ENCODE measurements at places on chromosomes 1 and 21.

DNA sequence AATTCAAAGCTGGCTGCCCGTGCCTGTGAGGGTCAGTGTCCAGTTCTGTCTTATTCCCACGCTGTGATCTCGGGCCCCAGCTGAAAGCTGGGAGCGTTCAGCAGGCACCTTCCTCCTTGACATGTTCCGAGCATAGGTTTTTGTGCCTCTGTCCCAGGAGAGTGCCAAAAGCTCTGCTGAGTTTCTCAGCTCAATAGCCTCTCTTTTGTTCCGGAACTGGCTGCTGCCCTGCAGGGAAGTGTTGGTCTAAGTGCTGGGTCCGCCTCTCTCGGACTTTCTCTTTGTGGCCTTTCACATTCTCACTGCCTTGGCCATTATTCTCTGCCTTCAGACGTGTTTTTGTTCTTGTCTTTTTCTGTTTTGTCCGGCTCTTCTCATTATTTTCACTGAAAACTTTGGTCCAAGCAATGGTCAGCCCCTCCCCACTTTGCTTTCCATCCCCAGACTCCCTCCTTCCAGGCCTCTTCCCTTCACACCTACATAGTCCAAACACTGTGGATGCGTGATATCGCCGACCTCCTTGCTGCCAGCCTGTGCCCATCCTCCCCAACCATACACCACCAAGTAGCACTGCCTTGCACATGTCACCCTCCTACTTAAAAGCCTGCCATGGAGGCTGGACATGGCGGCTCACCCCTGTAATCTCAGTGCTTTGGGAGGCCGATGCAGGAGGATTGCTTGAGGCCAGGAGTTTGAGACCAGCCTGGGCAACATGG, 233.8 kb downstream of the RHOU start:
- DNase-seq = no peak

DNA sequence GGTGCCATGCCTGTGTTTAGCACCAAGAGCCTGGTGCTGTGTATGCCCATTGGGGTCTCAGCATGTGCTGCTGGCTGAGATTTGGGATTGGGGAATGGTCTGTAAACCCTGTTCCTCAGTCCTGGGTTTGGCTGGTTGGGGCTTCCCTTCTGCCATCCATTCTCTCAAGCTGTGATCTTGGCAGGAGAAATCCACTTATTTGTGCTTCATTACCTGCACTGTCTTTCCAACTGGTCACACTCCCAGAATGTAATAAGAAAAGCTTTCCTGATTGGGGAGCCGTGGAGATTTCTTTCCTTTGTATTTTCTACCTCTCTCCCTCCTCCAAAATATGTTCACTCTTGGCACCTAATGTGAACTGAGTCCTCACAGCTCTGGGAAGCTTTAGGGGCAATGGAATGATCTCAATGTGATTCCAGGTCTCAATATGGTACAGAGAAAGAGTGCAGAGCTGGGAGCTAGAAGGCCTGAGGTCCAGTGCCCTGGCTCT, 23.0 kb upstream of the KCNA10 start:
- DNase-seq = no peak

- no peak for DNase-seq
These were observed 31.7 kb upstream of the WNT4 start for GRCh38 chr1:22174446-22175220.

- no peak for DNase-seq
These were observed 207.4 kb upstream of the NRIP1 start for GRCh38 chr21:15272171-15272570.

- no peak for DNase-seq
These were observed 39.5 kb downstream of the PTPRC start for GRCh38 chr1:198678301-198678836.

DNA sequence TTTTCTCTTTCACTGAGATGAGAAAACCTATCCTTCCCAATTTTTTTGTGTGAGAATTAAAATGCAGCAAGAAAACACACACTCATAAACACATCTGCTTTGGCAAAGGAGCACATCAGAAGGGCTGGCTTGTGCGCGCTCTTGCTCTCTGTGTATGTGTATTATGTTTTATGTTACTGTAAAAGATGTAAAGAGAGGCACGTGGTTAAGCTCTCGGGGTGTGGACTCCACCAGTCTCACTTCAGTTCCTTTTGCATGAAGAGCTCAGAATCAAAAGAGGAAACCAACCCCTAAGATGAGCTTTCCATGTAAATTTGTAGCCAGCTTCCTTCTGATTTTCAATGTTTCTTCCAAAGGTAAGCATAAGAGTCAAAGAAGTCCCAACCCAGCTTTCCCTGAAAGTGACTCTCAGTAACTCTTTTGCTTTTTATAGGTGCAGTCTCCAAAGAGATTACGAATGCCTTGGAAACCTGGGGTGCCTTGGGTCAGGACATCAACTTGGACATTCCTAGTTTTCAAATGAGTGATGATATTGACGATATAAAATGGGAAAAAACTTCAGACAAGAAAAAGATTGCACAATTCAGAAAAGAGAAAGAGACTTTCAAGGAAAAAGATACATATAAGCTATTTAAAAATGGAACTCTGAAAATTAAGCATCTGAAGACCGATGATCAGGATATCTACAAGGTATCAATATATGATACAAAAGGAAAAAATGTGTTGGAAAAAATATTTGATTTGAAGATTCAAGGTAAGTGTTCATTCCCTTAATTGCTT, at the start of gene CD2:
Gene CD2, plus strand, starts transcription at position 233 of the 780 bp plus-strand sequence. Its CDS starts 63 bp downstream, at position 296.
- no peak for DNase-seq

DNA sequence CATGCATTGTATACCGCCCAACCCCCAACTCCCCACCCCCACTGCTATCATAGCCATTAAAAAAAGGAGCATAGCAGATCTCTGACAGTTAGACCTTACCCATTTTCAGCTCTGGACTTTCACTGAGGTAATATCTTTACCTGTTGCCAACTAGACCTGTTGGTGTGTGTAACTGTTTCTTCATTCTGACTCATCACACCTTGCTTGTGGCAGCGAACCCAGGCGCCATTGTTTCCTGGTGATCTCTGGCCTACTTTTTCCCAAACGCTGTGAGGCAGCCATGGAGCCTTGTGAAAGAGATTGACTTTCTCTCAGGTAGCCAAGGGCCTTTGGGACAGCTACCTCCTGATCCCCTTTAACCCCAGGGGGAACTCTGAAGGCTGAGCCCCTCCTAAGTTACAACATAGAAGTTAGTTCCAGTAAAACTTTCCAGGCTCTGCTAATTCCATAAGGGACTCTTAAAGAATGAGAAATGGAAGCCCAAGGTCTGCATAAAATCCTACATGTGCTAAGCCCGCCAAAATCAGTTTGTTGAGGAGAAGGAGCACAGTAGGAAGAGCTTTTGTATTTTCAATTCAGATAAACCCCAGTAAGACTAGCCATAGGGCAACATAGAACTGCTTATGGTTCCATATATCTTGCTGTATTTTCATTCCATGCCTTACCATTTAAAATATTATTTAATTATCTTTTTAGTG, 196.1 kb upstream of the CAMK1G start:
- DNase-seq = no peak

- no peak for DNase-seq
These were observed 143.0 kb downstream of the MRPL39 start for GRCh38 chr21:25464275-25464674.

DNA sequence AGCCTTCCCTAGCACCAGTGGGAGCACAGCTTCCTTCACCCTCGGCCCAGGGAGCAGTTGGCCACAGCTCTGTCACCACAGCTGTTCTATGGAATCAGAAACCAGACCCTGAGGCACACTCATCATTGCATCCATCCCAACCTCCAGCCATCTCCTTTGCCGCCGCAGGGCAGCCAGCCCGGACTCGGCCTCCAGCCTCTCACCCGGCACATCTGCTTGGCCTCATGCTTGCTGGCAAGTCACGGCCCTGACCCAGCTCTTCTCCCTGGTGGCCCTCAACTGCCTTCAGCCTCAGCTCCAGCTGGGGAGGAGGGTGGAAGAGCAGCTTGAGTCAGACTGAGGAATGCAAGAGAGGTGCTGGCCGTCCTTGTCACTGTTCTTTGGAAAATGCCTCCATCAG, 59.8 kb downstream of the TOR1AIP2 start:
- DNase-seq = no peak

GRCh38 chr1:26913754-26914619, at the start of gene NR0B2:
TSS of gene NR0B2 (minus strand) at chr1:26913975. CDS start at chr1:26913940, 35 bp downstream.
- DNase-seq = peak; percentile 42

DNA sequence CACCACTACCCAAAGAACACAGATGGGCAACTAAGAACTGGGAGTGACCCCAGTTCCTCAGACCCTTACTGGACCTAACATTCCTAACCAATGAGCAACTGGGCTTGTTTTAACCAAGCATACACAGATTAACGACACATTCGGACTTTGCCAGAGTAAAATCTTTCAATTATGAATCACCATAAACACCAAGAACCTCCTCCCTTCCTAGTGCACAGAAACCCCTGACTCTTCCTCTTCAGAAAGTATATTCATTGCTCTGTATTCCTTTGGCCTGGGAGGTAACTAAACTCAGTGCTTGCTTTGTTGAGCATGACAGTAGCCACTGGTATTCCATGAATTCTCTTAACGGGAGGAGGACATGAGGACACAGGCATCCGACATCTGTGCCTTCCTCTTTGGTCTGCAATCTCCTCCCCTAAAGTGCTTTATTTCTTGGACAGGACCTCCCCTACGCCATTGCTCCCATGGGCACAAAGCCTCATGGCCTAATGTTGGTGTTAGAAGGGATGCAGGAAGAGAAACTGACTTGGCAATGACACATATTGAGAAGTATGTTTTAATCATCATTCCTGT, 42.7 kb downstream of the SEC16B start:
- no peak for DNase-seq

GRCh38 chr1:201077736-201078135, 34.5 kb downstream of the CACNA1S start:
- no peak for DNase-seq

- DNase-seq = no peak
These were observed 124.1 kb upstream of the AJAP1 start for GRCh38 chr1:4530166-4530785.

DNA sequence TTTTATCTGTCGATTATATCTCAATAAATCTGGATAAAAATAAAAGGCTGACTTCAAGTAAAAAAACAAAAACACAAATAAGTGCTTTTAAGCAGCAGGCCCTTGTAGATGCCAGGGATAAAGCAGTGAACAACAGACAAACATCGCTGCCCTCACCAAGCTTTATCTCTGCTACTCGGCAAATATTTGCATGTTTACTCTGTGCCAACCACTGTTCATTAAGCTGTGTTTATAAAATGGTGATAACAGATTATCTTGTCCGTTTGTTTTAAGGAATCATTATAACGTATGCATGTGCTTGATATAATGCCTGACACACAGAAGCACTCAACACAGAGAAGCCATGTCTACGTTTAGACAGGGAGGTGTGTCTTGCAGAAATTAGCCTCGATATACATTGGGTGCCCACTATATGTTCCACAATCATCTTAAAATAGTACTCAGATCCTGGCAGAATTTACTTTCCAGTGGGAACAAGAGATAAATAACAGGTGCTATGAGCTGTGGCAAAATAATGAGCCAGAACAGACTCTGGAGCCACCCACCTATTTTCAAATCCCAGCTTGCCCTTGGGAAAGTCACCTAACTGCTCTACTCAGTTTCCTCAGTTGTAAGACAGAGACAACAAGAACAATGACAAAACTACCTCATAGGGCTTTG, 47.2 kb downstream of the TRIT1 start:
- no peak for DNase-seq

GRCh38 chr1:102821707-102822106, 286.6 kb downstream of the COL11A1 start:
- no peak for DNase-seq

GRCh38 chr1:187390215-187390818, 561.6 kb downstream of the PLA2G4A start:
- no peak for DNase-seq

- DNase-seq = no peak
These were observed 43.5 kb downstream of the DPYD start for GRCh38 chr1:97877307-97877706.

- peak; percentile 33 for DNase-seq
These were observed 113.5 kb downstream of the OMA1 start for GRCh38 chr1:58432851-58433668.

- DNase-seq = no peak
These were observed 43.9 kb upstream of the CNN3 start for GRCh38 chr1:94970783-94971182.

DNA sequence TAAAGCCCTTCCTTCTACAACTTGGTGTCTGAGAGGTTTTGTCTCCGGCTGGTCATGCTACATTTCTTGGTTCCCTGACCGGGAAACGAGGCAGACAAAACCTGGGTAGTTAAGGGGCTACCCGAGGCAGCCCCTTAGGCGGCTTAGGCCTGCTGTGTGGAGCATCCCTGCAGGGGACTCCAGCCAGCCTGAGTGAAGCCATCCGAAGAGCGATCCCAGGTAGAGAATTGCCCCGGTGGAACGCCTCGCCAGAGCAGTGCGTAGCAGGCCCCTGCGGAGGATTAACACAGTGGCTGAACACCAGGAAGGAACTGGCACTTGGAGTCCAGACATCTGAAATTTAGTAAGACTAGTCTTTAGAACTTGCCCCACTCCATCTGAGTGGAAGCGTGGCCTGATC, 21.2 kb upstream of the MYOCOS start:
- no peak for DNase-seq

DNA sequence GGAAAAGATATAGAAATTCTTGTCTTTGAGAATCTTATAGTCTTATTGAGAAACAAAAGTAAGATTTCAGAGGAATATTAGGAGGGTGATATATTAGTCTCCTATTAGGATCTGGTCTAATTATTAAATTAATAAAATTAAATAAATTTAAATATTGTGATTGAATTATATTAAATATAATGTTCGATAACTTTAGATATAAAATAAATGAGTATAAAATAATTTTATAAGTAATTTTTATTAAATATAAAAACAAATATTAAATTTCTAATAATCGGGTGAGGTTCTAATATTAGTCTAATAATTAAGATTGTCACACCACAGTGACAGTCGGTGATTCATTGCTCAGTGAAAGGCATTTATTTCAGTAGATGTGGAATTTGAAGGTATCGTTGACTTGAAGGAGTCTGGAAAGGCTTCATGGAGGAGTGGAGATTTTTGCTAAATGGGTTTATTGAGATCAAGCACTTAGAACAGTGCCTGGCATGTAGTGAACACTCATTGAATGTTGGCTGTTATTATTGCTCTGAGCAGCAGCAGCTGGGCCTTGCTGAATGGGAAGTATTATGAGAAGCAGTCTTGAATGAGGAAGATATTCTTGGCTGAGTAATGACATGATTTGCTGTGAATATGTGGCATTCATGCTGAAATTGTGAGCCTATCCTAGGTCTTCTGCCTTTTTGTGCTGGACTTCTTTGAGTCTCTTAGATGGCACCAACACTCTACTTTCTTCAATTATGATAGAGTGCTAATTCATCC, 74.6 kb downstream of the USP25 start:
- peak; percentile 1 for DNase-seq

DNA sequence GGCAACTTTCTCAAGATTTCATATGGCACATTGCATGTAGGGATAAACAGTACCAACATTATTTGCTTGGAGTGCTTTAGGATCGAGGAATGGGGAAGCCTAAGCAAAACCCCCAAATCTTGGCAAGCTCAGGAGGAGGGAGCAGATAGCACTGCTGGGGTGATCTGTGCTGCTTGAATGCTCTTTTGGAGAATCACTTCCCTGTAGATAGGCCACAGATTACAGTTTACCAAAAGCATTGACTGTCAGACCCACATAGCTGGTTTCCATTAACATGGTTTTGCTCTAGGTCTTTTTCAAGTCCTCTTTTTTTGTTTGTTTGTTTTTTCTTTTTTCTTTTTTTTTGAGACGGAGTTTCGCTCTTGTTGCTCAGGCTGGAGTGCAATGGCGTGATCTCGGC, 36.8 kb downstream of the OR13G1 start:
- no peak for DNase-seq

All from SK-N-DZ (cell line).